ENCODE measurements at places on chromosomes 7 and 10. TPM values are rescaled to one million over a fixed set of nuclear protein-coding genes. Genes with fewer than 3 reads are reported as not detected.

Gene ZNF92
- 17.0 TPM for total RNA-seq

Gene UBTD1
- 0.88 TPM for total RNA-seq

GRCh38 chr10:25724241-25724640, 209.8 kb upstream of the MYO3A start:
- H3K4me3 ChIP-seq: no peak overlapping the region

DNA sequence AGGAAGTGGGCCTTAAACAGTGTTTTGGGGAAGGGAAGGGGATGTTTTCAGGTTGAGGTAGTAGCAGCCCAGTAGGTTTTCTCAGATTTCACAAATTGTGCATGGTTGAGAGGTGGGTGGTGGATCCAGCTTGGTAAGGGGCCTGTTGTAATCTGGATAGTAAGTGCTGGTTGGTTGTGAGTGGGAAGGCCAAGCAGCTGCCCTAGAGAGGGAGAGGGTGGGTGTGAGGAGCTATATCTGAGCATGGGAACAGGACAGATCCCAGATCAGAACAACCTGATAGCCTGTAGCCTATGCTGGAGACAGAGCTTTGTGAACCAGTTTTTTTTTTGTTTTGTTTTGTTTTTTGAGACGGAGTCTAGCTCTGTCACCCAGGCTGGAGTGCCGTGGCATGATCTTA, 53.9 kb upstream of the ZMIZ2 start:
- peaks cover 4% of the 10 kb centered on the region for H3K4me1 ChIP-seq
- no peaks in the 10 kb centered on the region for H3K27me3 ChIP-seq
- peaks cover 71% of the 10 kb centered on the region for H3K36me3 ChIP-seq
- no peak for DNase-seq
- no peak overlapping the region for H3K27ac ChIP-seq

DNA sequence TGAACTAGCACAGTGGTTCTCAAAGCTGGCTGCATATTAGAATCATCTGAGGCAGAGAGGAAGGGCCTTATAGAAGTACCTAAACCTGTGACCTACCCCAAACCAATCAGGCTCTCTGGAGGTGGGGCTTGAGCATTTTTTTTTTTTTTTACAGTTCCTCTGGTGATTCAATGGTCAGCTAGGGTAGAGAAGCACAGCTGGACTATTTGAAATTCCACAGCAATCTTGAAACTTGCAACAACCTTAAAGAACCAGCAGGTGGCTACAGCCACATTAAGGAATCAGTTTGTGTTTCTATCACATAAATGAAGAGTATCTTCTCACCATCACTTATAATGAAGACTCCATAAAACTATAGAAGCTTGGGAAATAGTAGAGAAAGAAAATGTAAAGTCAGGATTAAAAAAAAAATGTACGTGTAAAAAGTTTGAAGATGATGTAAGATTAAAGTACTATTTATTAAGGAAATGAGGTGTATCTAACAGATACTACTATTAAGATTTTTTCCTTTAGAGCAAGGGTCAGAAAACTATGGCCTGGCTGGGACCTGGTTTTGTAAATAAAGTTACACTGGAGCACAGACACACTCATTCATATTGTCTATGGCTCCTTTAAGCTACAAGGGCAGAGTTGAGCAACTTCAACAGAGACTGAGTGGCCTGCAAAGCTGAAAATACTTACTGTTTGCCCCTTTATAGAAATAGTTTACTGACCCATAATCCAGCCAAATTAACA, 3.8 kb downstream of the RTKN2 start:
- no peak overlapping the region for H3K27ac ChIP-seq
- DNase-seq: no peak
- no peaks in the 10 kb centered on the region for H3K36me3 ChIP-seq
- H3K27me3 ChIP-seq: peaks cover 37% of the 10 kb centered on the region

DNA sequence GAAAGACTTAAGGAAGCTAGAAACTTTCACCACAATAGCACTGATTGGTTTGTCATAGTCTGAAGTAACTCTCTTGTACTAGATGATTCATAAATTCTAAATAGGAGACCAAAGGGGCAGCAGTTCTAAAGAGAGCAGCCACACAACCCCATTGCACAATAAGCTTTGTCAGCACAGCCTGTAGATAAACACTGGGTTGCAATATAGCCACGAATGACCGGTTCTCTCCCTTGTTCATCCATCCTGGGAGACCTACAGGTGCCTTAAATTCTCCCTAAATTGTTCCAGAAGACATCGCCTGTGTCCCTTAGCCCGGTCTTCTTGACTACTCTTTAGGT, 167.0 kb downstream of the SNX13 start:
- no peak overlapping the region for H3K4me3 ChIP-seq
- no peaks in the 10 kb centered on the region for H3K36me3 ChIP-seq
- H3K27me3 ChIP-seq: no peaks in the 10 kb centered on the region
- no peak for DNase-seq
- H3K27ac ChIP-seq: no peak overlapping the region

DNA sequence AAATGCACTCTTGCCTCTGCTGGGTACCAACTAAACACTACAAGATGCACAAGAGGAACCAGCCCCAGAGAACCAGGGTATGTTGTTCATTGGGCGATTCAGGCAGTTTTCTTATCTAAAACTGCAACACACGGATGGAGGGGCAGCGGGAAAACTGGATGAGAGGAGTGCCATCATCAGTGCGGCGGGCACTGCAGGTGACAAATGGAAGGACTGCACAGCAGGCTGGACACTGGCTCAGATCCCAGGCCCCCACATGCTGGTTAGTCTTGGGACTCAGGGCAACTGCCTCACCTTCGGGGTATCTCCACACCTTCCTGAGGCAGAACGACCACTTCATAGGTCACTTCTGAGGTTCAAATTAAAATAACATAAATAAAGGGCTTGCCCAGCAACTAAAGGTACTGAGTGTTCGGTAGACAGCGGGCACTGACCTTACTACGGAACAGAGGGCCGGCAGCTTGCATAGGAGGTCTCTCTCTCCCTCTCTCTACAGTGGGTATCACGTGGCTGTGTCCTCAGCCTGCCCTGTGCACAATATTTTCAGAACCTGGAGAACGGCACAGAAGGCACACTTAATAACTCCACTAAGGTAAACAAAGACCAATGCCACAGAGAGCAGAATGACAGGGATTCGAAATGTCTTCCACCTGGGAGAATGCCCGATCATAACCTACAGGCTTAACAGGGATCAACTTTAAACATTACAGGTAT, 72.1 kb downstream of the GRB10 start:
- H3K4me1 ChIP-seq: peaks cover 7% of the 10 kb centered on the region
- no peak overlapping the region for H3K27ac ChIP-seq
- H3K36me3 ChIP-seq: no peaks in the 10 kb centered on the region

- no peak for DNase-seq
- peaks cover 57% of the 10 kb centered on the region for H3K4me1 ChIP-seq
- no peak overlapping the region for H3K27ac ChIP-seq
- no peak overlapping the region for H3K4me3 ChIP-seq
- peaks cover 23% of the 10 kb centered on the region for H3K36me3 ChIP-seq
Measured at GRCh38 chr10:7788639-7789286, 786 bp downstream of the ATP5F1C start.

DNA sequence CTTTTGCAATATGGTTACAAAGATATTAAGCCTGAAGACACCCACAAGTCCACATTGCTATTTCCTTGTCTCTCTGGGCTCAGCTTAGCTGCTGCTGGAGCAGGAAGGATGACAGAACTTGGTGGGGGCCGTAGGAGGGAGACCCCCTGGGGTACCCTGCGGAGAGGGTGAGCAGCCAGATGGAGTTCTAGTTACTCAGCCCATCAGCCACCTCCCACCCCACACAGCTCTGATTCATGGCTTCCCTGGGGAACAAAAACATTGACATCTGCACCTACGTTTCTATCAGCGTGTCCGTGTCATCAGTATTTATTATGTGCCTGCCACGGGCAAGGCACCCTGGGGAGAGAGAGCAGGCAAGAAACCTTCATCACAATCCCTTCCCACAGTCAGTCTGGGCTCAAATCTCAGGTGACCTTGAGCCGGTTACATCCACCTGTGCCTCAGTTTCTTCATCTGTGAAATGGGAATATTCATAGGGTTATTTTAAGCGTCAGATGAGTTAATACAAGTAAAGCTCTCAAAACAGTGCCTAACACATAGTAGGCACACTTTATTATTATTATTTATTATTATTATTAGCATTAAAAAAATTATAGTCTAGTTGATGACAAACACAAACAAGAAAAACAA, 131.5 kb downstream of the C10orf105 start:
- peaks cover 2% of the 10 kb centered on the region for H3K4me1 ChIP-seq
- no peak overlapping the region for H3K27ac ChIP-seq
- H3K36me3 ChIP-seq: no peaks in the 10 kb centered on the region
- no peak overlapping the region for H3K4me3 ChIP-seq
- H3K27me3 ChIP-seq: peaks cover 9% of the 10 kb centered on the region
- no peak for DNase-seq

- H3K27ac ChIP-seq: no peak overlapping the region
- H3K27me3 ChIP-seq: peaks cover 3% of the 10 kb centered on the region
- no peak for DNase-seq
- no peak overlapping the region for H3K4me3 ChIP-seq
- H3K4me1 ChIP-seq: no peaks in the 10 kb centered on the region
Measured at GRCh38 chr10:28800144-28800543, 122.8 kb downstream of the BAMBI start.

Measured in activated CD8-positive, alpha-beta memory T cell treated with anti-CD3 and anti-CD28 coated beads, Interleukin-2, amount 10 ng/mL, durations not matched to agents 7 days and 5 days (primary cell).